ENCODE measurements at places on chromosomes 16 and 17.
A peak's percentile ranks its signal among the peaks of the same experiment; 100 is the strongest.

DNA sequence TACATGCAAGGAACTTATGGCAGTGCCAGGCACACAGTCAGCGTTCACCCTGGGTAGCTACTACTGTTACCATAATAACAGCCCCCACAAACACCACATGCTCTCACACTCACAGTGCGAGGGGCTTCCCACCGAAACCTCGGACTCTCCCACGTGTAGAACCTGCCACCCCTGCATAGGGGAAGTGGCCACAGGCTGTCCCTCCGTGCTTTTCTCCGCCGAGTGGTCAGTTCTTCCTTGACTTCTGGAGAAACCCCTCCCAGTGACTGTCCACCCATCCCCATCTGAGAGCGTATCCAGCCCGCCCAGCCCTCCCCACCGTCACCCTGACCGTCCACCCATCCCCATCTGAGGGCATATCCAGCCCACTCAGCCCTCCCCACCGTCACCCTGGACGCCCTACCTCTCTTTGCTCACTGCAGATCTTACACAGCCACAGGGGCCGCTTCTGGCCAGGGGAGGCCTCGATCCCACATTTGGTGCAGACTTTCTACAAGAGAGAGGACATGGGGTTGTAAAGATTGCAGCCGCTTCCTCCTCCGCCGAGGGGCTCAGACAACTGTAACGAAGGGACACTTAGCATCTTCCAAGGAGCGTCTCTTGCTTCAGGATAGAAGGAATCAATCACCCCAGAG, 71.1 kb downstream of the RPH3AL start:
- no peak for DNase-seq

- DNase-seq, result peak; percentile 78
Observed at GRCh38 chr17:54982399-54982798, 13.8 kb downstream of the STXBP4 start.

DNA sequence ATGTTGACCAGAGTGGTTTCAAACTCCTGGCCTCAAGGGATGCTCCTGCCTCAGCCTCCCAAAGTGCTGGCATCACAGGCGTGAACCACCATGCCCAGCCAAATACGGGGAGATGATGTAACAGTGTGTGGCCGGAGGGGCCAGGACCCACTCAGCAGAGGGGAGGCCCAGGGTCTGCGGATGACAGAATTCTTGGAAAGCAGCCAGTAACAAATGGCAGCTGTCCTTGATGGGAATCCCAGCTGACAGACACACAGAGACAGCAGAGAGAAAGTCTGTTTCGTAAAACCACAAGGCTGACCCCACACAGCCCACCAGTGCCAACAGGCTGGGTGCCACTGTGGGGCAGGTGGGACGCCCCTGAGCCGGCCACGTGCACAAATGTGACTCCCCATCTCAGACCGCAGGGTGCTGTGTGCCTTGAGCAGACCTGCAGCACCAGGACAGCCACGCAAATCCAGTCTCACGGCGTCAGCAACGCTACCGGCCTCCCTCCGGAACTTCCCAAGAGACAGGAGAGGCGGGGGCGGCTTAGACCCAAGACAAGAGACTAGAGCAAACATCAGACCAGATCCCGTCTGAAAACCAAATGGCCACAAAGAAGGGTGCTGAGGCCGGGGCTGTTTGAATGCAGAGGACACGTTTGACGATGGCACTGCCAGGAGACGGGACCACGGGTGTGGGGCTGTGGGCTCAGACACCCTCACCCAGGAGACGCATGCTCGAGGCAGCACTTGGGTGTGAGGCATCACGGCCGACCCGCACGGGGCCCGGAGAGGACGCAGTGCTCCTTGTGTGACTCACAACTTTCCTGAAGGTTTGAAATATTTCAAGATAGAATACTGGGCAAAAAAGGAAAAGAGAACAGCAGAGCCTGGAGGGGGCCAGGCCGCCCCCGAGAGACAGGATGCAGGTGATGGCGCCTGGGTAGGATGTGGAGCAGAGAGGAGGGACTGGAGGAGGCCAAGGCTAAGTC, 24.6 kb downstream of the CTU2 start:
- DNase-seq, result no peak

GRCh38 chr16:3089717-3090592, 9.1 kb downstream of the ZSCAN10 start:
- no peak for DNase-seq

GRCh38 chr16:59697236-59697635, 963.1 kb upstream of the GOT2 start:
- DNase-seq, result no peak

DNA sequence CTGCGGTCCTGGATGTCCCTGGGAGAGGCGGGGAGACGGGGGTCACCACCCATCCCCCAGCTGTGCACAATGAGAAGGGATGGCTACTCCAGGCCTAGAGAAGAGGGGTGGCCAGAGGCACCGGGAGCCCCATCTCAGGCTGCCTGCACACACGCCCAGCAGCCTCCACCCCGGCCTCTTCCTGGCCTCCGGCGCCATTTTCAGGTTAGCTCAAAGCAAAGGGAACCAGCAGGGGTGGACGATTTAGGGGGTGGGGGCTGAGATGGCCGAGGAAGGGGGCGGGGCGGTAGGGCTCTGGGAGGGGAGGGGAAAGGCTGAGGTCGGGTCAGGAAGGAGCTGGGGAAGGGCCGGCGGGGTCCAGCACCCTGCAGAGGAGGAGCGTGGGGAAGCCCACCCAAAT, 42.8 kb downstream of the SRCIN1 start:
- no peak for DNase-seq

GRCh38 chr17:15496735-15497670, 29.6 kb upstream of the CDRT4 start:
- no peak for DNase-seq

- peak; percentile 85 for DNase-seq
Observed at GRCh38 chr17:29116804-29117753, 63.1 kb downstream of the MYO18A start.

GRCh38 chr17:80569924-80570323, 25.3 kb downstream of the RPTOR start:
- DNase-seq, result no peak

GRCh38 chr17:57899391-57899790, 49.5 kb upstream of the MRPS23 start:
- DNase-seq, result no peak

GRCh38 chr17:73160980-73161630, 3.7 kb upstream of the SSTR2 start:
- no peak for DNase-seq

GRCh38 chr17:67801626-67802175, 23.6 kb upstream of the BPTF start:
- no peak for DNase-seq

DNA sequence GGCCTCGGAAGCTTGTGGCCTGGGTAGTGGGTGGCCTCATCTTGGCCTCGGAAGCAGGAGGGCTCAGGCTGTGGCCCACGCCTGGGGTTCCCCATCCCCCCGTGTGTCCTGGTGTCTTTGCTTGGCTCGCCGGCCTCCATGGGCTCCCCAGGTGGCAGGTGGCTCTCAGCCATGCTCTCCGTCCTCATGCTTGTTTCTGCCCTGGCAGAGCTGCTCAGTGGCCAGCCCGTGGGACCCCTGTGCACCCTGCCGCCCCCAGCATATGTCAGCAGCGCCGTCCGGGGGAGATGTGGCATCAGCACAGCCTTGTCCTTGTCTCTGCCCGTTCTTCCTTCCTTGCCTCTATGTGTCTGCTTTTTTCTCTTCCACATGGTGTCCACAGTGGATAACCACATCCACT, 38.5 kb downstream of the TBCD start:
- DNase-seq, result no peak

GRCh38 chr16:73614131-73614530, 566.2 kb upstream of the ZFHX3 start:
- no peak for DNase-seq

GRCh38 chr17:78409191-78409928, 30.9 kb downstream of the PGS1 start:
- no peak for DNase-seq

- no peak for DNase-seq
Observed at GRCh38 chr16:69566981-69567680, 1.4 kb downstream of the NFAT5 start.

- DNase-seq, result no peak
Observed at GRCh38 chr17:76947309-76947708, 79.1 kb downstream of the MGAT5B start.

GRCh38 chr17:2369039-2369438, 31.7 kb downstream of the SGSM2 start:
- no peak for DNase-seq

DNA sequence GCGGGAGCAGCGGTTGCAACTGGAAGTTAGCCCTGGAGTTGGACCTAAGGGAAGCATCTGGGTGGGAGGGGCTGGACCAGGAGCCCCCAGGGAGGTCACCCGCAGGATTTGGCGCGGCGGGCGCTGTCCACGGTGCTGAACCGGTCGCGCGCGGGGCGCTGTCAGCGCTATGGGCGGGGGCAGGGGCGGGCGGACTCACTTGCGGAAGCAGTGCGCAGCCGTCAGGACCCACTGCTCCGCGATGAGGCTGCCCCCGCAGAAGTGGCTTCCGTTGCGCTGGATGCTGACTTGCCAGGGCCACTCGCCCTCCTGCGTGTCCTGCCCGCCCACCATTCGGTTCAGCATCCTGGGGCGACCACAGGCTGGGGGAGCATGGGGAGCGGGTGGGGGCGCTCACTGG, 4.5 kb downstream of the PRSS27 start:
- DNase-seq, result peak; percentile 70

- peak; percentile 70 for DNase-seq
Observed at GRCh38 chr17:61400066-61400716, 548 bp downstream of the TBX2 start.

GRCh38 chr16:49637933-49638672, 217.8 kb downstream of the ZNF423 start:
- no peak for DNase-seq

DNA sequence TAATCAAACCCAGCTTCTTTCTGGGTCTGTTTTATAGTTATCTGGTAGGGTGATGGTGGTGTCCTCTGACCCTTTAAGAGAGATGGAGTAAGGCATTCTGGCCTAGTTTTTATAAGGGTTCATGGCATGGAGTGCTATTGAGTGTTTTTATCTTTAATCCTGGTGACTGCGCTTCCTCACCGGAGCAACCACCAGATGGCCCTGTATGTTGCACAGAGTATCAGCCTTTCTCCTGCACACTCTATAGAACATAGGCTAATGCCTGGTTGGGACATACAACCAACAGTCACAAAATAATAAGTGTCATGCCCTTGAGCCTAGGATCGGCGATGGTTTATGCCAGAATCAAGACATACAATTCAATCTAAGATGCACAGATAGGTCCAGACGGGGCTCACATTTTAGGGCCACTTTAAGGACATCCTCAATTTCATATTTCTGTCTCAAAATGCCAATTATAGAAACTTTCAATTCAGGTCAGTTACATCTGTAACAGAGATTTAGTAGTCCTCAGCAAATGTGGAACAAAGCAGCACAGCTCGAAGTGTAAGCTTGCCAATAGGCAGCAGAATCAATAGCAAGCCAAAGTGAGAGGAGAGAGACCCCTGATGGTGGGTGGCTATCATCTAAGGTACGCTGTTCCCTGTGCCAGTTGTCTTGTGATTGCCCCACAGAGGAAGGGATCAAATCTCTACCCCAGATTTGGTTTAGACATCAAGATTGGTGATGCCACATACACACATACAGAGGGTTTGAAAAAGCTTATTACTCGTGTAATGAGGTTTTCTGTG, 37.2 kb upstream of the HOXB9 start:
- no peak for DNase-seq

- DNase-seq, result no peak
Observed at GRCh38 chr16:5508371-5508770, 410.8 kb upstream of the EEF2KMT start.

DNA sequence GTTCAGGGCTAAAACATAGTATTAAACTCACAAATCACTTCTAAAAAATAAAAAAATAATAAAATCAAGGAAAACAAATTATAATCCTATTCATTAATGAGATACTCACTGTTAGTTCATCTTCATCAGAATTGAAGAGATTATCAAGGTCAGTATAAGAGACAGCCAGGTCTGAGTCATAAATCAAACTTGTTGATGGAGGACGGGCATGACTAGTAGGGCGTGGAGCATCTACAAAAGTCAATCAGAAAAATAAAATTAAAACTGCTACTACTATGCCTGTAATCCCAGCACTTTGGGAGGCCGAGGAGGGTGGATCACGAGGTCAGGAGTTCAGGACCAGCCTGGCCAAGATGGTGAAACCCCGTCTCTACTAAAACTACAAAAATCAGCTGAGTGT, 59.1 kb upstream of the INTS2 start:
- DNase-seq, result no peak

- DNase-seq, result no peak
Observed at GRCh38 chr16:21179126-21179982, 20.9 kb downstream of the LDAF1 start.

- DNase-seq, result no peak
Observed at GRCh38 chr16:67509016-67509415, 19.6 kb upstream of the RIPOR1 start.

DNA sequence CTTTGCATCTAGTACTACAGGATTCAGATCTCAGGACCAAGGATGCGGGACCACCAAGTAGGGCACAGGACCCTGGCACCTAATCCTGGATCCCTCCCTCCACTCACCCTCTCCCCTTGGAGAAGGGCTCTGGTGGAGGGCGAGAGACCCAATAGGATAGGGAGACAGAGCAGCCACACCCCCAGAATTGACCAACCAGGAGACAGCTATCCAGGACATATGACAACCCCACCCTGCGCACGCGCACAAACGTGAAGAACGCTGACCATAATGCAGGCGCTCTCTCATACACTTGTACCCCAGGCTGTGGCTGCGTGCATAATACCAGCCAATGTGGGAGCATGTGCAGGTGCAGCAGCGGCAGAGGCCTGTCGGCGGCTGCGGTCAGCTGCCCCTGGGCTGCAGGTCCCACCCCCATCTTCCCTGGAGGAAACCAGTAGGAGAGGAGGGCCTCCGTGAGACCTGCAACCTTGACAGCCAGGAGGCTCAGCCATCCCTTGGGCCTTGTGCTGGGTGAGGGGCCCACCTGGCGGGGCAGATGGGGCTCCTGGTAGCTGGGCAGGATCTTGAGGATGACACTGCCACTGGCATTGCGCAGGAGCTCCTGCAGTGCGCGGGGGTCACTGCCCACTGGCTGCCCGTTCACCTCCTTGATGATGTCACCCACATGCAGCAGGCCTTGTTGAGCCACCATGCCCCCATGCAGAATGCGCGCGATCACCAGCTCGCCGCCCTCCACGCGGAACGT, 25.4 kb downstream of the MPP2 start:
- no peak for DNase-seq

DNA sequence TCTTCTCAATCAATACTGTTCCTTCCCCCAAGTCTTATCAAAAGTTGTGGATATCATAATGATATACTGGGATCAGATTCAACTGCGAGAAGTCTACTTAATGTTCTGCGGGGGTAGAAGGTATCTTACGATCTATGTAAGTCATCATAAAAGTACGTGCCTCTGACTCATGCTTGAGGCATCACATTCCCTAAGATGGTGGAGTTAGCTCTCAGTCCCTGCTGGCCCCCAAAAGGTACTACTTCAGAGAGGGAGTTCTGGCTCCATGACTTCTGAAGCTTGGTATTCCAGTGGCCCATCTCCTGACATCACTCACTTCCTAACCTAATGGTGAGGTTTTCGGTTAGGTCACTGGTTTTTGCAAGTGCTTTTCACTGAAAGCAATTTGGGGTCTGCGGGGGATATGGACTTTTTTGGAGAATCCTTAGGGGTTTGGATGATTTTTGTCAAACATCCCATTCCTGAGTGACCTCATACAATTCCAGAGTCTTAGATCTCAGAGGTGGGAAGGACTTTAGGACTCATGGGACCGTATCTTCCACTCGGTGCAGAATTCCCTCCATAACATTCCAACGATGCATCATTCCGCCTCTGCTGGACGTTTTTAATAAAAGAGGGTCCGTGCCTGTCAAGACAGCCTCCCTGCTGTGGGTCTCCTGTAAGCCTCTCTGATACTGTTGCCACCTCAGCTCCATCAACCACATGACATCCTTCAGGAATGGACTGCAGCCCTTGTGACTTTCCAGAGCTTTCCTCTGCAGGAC, 74.3 kb downstream of the DYNLRB2 start:
- no peak for DNase-seq
